Testis (tissue), 5 donors: ENCODE measurements at places on chromosomes 12 and 14. TPM values are rescaled to one million over a fixed set of nuclear protein-coding genes. Genes with fewer than 3 reads are reported as not detected.

DNA sequence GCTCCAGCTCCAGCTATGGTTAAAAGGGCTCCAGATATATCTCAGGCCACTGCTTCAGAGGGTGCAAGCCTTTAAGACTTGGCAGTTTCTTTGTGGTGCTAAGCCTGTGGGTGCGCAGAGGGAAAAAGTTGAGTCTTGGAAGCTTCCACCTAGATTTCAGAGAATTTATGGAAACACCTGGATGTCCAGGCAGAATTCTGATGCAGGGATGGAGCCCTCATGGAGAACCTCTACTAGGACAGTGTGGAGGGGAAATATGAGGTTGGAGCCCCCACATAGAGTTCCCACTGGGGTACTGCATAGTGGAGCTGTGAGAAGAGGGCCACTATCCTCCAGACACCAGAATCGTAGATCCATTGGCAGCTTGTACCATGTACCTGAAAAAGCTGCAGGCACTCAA lies 69.9 kb downstream of the SDR9C7 start:
- no peak for DNase-seq

CBLN3 gene
- total RNA-seq, result 13.5 TPM

NEDD8 gene
- 94.6 TPM for total RNA-seq

DNA sequence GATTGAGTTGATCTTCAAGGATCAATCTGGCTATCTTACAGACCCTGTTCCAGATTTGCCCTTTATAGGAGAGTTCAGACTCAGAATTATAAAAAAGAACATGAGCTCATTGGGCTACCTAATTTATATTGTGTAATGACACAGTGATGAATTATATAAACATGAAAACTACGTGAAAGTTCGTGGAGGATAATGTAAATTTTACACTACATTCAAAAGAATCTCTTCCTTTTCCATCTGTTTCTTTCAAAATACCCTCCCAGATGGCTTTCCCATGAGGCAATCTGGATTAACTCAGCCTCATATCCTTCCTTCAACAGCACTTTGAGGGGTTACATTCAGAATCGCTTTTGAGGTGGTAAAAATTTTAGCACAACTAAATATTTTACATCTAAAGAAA lies 129.3 kb downstream of the HMGA2 start:
- DNase-seq, result no peak

DNA sequence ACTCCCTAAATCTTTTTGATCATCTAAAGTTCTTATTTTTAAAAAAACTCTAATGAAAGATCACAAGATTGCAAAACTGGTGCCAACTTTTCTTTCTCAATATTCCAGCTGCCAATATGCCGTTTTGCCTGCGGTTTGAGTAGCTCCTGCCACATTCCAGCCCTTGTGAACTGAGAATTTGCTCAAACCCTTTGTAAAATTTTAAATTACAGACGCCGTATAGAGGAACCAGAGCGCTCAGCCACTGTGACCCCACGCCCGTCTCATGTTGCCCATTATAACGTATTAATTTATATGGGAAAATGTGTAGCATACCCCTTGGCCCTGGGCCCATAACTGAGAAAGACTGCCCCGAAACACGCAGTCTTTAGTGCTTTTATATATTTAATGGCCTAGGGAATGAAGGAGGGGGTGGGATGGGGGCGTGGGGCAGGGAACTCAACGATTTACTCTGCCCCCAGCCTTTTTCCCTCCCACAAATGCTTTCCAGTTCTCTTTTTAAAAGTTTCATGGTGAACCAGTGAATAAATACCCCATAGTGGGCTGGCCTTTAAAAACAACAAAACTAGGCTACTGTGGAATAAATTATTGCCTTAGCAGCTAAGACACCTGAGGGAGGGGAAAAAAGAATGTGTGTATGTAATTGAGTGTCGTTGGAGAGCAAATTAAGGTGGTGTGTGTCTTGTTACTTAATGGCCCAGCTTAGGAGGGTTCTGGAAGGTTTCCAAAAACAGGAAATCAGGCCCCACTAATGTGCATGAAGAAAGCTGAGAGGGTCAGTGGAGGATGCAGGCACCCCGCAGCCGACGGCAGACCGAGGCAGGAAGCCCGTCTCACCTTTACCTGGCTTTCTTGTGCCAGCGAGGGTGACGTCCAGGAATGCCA lies 45.7 kb upstream of the RFLNA start:
- no peak for DNase-seq

RPL6 gene
- total RNA-seq, result 498 TPM

KCNMB4 gene
- total RNA-seq, result 7.1 TPM

- DNase-seq, result no peak
Measured at GRCh38 chr12:22014041-22014782, 31.8 kb upstream of the CMAS start.

GRCh38 chr14:24206260-24207103 lies 986 bp downstream of the TSSK4 start:
- no peak for DNase-seq

GRCh38 chr14:100296106-100296651 lies 10.1 kb downstream of the SLC25A29 start:
- DNase-seq, result no peak

STAT6 gene
- total RNA-seq, result 66.2 TPM

DNA sequence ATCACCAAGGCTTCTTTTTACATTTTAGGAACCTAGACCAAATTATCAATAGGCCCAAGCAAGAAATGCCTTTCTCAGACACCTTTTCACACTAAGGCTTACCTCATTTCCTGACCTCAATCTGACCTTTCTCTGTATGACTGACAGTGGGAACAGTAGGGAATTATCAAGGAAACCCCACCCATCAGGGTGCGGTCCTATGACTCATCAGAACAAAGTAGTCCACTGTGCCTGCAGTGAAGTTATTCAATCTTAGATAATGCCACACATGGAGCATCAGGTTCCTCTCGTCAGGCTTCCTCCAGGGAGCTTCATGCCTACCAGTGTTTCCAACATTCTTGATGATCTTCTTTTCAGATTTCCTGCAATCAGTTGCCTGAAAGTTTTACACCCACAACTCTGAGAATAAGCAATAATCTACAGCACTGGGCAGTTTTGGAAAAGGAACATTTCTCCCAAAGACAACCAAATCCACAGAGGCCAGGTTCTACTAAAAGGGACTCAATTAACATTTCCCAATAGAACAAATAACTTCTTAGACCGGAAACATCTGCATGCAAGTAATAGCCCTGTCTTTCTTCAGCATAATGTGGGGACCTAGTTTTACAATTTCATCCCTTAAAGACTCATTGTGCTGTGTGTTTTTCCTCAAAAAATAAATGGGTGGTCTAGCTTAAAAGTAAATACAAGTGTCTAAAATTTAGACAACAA lies 35.9 kb upstream of the TMTC2 start:
- DNase-seq, result no peak

- no peak for DNase-seq
Measured at GRCh38 chr12:116631619-116632018, 72.4 kb downstream of the MAP1LC3B2 start.

- no peak for DNase-seq
Measured at GRCh38 chr12:48947727-48948126, 9.6 kb downstream of the ARF3 start.

MGAT4C gene
- 5.5 TPM for total RNA-seq

FOXA1 gene
- total RNA-seq, result 3.0 TPM

DNA sequence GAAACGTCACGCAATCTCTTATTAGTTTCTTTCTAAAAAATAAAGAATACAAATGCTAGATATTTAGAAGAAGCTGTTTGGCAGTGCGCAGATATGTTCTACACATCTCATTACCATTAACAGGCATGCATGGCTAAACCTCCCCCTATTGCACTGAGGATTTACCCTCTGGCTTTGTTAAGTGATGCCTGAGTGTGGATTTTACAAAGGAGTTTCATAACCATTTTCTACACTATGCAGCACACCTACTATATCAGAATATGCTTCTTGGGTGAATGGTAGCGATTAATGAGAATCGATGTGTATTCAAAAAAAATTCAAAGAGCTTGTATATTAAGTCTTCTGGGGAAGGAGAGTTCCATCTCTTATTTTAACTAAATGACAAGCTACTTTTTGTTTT lies 1.1 kb upstream of the RMST start:
- DNase-seq, result no peak

PMCH gene
- total RNA-seq, result not detected

- no peak for DNase-seq
Measured at GRCh38 chr14:53167602-53168328, 14.6 kb upstream of the DDHD1 start.

DNA sequence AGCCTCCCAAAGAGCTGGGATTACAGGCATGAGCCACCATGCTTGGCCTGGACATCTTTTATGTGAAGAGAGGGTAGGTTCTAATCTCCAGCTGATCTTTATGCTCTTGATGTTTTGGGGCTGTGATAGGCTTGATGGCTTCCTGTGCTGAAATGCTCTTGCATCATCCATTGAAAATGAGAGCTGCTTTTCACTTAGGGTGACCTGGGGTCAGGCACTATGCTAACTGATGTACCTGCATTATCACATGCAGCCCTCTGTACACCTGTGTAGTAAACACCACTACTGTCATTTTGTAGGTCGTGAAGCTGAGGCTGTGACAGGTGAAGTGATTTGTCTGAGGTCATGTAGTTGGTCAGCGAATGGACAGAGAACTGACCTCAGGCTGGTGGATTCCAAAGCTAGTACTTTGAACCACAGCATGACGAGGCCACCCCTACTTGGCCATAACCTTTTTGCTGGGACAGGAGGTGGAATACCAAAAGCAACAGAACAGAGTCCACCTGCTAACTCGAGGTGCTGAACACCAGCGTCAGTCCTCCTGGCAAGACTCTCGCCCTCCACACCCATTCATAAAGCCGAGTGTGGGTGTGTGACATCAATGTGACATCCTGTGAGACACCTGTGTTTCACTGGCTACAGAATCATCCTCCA lies 69.1 kb downstream of the C12orf75 start:
- no peak for DNase-seq

DNA sequence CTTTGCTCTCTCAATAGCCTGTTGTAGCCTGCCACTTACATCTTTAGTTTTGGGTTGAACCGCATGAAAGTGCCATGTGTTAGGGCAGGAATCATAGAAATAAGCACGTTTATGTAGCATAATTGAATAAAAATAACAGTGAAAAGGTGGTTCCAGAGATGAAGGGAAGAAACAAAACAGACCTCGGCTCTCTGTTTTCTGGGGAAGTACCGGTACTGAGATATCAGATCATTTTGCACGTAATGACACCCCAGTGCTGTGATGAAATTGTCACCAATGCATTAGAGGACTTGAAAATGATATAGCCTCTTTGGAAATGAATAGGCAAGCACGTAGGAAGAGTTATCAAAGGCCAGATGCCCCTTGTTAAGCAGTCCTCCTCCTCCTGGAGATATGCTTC lies 42.5 kb upstream of the DLK1 start:
- DNase-seq, result no peak

- no peak for DNase-seq
Measured at GRCh38 chr12:53173085-53173715, 7.3 kb upstream of the ZNF740 start.

DNA sequence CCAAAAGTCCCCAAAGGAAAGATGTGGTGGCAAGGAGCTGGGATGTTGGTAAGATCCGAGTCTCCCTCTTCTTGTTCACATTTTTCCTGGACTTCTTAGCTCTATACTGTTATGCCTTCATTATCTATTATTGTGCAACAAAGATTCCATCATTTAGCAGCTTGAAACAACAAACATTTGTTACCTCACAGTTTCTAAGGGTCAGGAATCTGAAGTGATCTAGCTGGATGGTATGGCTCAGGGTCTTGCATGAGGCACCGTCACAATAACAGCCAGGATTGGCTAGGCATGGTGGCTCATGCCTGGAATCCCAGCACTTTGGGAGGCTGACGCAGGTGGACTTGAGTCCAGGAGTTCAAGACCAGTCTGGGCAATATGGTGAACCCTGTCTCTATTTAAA lies 51.1 kb upstream of the KRAS start:
- no peak for DNase-seq

DNA sequence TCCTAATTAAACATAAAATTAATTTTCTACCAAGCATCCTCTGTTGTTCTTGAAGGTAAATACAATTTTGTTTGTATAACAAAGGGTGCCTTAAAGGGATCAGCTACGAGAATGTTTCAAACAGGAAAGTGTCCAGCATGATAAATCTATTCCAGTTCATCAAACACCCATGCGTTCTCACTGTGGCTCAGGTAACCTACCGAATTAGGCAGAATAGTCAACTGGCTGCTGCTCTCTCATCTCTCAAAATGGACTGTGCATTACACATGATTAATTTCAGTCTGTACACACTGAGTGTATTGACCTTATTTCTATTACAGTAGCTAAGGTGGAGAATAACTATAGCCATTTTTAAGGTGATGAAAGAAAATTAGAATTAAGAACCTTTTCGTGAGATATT lies 127.5 kb upstream of the RMST start:
- no peak for DNase-seq

- DNase-seq, result no peak
Measured at GRCh38 chr12:107322063-107322462, 228.7 kb upstream of the CRY1 start.

GRCh38 chr12:73935817-73936216 lies 601.8 kb upstream of the ATXN7L3B start:
- DNase-seq, result no peak

GRCh38 chr14:89787525-89787924 lies 167.0 kb downstream of the EFCAB11 start:
- DNase-seq, result no peak

- peak; percentile 28 for DNase-seq
Measured at GRCh38 chr12:131007031-131007739, 53.5 kb downstream of the ADGRD1 start.

PLCZ1 gene
- total RNA-seq, result 13.4 TPM

FBRSL1 gene
- 88.3 TPM for total RNA-seq

FAM222A gene
- 78.6 TPM for total RNA-seq

DNA sequence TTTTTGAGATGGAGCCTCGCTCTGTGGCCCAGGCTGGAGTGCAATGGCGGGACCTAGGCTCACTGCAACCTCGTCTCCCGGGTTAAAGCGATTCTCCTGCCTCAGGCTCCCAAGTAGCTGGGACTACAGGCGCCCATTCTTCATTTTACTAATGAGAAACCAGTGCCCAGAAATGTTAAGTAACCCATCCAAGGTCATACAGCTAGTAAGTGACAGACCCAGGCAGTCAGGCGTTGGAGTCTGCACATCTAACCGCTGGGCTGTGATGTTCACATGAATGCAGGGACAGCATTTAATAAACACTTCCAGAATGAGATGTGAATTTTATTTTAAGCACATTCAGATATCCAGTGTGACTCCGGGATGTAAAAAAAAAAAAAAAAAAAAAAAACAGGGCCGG lies 1.3 kb upstream of the TRIP11 start:
- DNase-seq, result no peak

TTC9 gene
- total RNA-seq, result 2.4 TPM

NYNRIN gene
- 21.8 TPM for total RNA-seq

OR4E2 gene
- not detected for total RNA-seq

- no peak for DNase-seq
Measured at GRCh38 chr12:109836916-109837315, 3.7 kb upstream of the TRPV4 start.

DNA sequence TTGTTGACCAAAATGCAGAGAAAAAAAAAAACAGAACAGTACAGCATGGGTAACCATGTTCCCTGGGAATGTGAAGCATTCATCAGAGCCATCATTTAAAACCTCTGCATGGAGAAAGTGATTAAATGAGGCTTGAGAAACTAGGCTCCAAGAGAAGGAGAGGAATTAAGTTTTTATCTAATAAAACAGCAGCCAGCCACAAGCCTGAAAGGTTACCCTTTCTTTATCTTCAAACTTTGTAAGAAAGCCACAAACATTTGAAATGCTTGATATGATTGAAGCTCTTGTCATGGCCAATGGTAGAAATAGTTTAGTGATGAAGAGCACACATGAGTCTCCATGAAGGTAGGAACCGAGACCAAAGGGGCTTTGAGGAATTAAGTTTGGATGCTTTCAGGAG lies 144.9 kb upstream of the SYT1 start:
- DNase-seq, result no peak

HRK gene
- 1.4 TPM for total RNA-seq

HOXC11 gene
- 1.1 TPM for total RNA-seq
